Activated T-cell treated with anti-CD3 and anti-CD28 coated beads, Interleukin-2, amount 50 U/mL, for 72 hours (primary cell): ENCODE measurements at places on chromosomes 1 and 21.

- DNase-seq = no peak
These were observed 1096.7 kb downstream of the KCNT2 start for GRCh38 chr1:195511501-195511900.

DNA sequence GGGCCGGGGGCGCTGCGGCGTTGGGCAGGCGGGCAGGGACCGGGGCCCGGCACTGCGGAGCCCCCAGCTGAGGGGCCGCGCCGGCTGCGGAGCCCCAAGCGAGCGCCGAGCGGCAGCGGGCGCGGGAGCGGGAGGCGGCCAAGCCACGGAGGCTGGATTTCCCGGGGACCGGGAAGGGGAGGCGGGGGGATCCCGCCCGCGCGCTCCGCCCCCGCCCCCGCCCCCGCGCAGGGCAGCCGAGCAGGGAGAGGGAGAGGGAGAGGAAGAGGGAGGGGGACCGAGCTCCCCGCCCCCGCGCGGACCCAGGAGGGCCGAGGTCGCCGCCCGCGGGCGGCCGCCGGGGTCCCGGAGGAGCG is at the start of gene DLGAP3:
Gene DLGAP3 (minus strand): TSS at position 154 of the 356 bp plus-strand sequence. CDS start 24,267 bp downstream, outside the sequence.
- DNase-seq = peak; percentile 6

DNA sequence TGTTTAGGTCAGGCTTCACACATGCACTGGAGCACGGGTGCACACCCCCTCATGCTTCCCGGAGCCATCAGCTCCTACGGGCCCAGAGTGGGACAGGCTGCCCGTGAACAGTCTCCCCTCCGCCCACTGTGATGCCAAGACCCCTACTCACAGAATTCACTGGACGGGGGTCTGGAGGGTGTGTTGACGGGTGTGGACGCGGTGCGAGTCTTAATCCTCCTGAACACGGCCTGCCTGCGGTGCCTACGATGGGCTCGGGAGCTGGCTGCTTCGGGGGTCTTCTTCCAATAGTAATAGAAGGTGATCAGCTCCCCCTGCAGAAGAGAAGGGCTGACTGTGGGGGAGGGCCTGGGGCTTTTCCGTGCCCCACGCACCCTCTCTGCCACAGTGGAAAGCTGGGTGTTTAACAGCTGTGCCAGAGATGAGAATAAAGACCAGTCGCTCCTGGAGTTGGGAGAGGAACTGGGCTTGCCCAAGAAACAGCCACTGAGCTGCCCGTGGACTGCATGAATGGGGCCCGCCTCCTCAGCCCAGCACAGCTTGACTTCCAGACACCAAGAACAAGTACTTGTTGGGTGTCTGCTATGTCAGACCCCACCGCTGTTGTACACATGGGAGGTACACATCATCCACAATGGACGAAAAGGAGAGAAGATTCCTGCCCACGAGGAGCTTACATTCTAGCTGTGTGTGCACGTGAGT is 47.9 kb downstream of the SLC45A1 start:
- no peak for DNase-seq

DNA sequence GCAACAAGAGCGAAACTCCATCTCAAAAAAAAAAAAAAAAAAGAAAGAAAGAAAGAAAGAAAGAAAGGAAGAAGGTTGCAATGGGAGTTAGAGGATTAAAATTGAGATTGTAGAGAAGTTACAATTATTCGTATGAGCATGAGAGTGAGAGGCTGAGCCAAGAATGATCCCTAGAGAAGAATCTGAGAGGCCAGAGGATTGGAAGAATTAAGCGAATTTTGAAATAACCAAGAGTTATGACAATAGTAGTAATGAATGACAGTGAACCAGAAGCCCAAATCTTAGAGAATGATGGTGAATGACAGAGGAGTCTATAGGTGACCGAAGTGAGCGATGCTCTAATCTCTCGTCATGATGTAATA is 369 bp upstream of the ZYG11B start:
- no peak for DNase-seq

DNA sequence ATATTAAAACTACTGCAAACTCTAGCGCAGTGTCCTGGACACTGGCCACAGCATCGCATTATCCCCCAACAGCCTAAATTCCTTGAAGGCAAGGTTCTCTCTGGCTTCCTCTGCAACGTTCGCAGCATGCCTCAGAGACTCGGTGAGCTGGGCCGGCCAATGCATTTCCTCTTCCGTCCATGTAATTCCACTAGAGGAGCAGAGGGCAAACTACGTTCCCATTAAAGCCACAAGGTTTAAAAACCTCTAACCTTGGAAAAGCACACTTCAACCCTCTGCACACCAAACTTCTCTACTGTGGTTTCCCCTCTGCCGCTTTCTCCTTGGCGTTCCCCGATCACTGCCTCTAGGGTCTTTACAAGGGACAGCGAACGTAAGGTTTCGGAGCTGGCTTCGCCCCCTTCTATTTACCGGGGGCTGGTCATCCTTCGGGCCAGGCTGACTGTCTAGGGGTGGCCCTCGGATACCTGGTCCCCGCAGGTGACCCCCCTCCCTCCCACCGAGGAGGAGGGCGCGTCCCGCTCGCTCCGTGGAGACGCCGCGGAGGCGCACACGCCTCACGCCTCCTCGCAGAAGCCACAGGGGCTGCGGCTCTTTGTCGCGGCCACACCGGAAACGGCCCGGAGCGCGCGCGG is 456 bp upstream of the SMYD2 start:
- DNase-seq = peak; percentile 27

DNA sequence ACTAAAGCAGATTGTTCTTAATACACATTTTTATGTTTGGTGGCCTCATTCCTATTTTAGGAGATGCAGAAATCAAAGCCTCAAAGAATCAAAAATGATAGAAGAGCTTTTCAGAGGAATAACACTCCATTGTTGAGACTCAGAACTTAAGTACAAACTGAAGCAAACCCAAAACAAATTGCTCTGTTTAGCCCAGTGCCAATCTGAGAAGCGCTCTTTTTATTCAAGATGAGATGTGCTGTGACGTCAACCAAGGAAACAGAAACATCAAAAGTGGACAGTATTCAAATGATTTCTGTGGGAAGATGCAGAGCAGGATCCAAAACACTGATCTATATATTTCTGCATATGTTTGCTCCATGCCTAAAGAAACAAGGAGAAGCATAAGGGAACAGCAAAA is 18.0 kb downstream of the COLGALT2 start:
- DNase-seq = no peak

DNA sequence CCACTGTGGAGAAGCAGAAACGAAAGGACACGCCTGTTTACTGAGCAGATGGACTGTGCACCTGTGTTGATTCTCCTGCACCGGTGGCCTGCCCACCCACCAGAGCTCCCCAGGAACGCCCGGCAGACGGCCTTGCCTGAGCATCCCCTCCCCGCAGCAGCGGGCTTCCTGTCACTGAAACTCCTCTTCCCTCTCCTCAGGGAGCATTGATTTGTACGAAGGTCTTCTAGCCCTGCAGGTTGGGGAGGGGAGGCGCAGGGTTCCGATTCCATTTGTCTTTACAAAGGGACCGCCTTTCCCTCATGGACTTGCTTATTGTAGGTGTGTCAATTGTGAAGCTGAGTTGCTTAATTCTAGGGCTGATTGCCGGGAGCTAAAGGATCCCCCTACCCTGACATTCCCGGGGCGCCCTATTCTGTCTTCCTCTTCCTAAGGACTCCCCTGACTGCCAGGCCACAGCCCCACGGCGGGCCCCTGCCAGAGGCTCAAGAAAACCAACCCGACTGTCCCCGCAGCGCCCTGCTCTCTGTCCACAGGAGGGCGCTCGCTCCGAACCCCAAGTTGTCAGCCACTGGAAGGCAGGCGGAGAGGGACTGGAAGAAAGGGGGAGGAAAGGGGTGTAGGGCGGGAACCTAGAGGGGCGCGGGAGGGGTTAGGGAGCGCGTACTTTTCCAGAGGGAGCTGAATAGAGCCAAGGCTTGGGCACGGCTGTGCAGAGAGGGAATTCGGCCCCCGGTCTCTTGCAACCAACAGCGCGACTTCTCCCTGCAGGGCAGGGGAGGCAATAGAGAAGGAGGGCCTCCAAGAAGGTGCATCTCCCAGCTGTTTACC is 2.8 kb downstream of the S100A6 start:
- peak; percentile 81 for DNase-seq

- DNase-seq = no peak
These were observed 36.2 kb downstream of the ZSWIM5 start for GRCh38 chr1:45170151-45170742.

GRCh38 chr1:24688033-24688432 is 44.9 kb downstream of the SRRM1 start:
- no peak for DNase-seq

- DNase-seq = no peak
These were observed 127.9 kb downstream of the CSMD2 start for GRCh38 chr1:34037109-34037508.

- no peak for DNase-seq
These were observed 410.3 kb downstream of the SRGAP2C start for GRCh38 chr1:121595089-121595488.

DNA sequence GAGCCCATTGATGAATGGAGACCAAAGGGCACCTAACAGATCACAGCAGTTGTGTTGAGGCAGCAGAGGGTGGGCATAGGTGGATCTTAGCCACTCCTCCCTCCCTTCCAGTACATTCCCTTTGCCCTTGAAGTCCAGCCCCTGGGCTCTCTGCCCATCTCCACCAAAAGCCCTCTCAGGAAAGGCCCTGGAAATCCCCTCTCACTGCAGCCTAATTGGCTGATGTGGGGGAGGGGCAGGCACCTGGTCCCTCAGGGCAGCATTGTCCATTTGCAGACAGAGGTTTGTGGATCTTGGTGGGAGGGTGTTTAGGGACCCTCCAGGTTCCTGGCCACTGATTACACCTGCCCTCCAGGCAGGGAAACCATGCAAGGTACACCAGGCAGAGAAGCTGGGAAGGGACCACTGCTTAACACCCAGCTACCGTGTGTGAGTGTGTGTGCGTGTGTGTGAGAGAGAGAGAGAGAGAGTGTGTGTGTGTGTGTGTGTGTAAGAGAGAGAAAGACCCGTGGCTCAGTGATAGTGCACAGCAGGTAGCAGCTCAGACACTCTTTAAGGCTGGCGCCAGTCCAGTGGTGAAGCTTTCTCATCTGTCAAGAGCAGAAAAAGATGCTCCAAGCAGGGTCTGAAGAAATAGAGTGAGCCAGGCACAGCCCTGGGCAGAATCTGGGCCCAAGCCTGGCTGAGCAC is 71.1 kb downstream of the MATN1 start:
- no peak for DNase-seq

DNA sequence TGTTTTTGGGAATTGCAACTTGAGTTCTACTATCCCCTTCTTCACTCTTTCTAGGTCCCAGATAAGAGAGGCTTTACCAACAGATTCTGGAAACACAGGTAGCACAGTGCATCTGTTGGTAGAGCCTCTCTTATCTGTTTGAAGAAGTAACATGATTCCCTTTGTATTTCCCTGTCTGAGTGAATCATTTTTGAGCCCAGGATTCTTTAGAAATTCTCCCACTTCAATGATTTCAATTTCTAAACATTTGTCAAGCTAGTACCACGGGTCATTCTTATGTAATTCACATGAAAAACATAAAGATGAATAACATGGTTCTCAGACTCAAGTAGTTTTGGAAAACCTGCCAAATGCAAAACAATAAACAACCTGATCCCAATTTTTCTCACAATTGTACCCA is 72.0 kb upstream of the DUSP10 start:
- DNase-seq = no peak

DNA sequence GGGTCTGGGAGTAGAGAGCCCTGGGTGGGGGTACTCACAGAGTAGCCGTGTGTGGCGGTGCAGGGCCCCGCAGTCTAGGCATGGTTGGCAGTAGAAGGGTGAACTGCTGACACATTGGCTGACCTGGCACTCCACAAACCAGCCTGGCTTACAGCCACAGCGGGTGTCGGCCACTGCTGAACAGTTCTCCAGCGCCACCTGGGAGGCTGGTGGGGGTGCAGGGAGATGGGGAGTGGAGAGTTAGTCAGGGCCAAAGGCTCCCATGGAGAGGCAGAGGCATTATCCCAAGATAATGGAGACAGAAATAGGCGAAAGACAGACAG is 1.5 kb downstream of the TNFRSF25 start:
- peak; percentile 68 for DNase-seq

DNA sequence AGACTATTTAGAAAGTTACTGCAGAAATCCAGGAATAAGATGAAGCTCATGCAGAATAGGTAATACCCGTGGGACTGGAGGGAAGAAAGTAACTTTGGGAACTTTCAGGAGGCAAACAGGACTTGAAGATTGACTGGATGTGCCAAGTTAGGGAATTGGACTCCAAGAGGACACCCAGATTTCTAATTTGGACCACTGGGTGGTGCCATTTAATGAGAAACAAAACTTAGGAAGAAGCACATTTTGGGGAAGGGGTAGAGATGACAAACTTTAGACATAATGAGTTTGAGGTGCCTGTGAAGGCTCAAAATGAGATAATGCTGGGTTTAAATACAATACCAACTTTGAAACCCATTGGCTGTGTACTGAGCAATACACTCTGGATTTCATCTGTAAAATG is 3.3 kb upstream of the B4GALT3 start:
- no peak for DNase-seq

DNA sequence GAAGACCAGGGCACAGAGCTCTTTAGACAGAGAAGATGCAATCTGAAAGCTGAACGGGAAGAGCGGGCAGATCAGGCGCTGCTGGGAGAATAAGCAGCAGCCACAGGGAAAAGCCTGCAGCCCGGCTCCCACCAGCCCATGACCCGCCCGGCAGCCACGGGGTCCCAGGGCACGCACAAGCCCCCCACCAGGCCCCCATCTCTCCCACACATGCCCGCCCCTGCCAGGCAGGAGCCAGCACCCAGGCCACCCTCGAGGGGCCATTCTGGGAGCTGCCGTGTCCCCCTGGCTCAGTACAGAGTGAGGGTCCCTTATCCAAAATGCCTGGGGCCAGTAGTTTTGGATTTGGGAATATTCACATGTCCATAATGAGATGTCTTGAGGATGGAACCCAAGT is 16.3 kb downstream of the SLC19A1 start:
- no peak for DNase-seq

- no peak for DNase-seq
These were observed 8.6 kb upstream of the CHI3L2 start for GRCh38 chr1:111218701-111219556.

- no peak for DNase-seq
These were observed 17.5 kb downstream of the RUNX3 start for GRCh38 chr1:24912376-24913273.

DNA sequence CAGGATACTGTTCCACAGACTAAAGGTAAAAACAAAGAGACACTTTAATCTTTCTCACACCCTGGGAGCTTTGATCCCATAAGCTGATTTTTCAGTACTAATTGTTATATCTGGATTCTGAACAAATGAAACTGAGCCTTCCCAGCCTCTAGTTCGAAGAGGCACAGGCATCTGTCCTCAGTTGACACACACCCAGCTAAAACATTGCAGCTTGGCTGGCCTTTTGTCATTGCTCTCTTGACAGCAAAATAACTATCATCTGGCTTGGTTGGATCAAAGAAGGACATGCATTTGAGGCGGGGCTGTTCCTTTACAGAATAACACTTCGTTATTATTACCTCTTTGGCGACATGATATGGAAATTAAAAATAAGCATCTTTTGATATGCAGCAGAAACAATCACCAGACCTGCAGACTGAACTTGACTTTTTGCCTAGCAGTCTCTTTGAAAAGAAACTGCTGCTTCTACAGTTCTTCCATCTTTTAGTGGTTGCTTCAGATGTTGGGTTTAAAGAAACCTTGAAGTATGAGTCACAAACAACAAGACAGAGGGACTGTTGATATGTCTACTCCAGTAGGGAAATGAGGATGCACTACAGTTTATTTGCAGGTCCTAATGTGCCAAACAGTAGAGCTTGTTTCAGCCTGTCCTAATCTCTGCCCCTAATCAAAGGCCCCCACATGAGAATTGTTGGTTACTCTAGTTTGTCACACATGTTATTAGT is 166.5 kb downstream of the TPR start:
- no peak for DNase-seq

- DNase-seq = peak; percentile 37
These were observed 40.7 kb upstream of the SCMH1 start for GRCh38 chr1:41282679-41283317.
